ENCODE measurements at places on chromosomes 12 and 14.

GRCh38 chr12:124577986-124578385, 10.6 kb upstream of the NCOR2 start:
- DNase-seq = no peak

DNA sequence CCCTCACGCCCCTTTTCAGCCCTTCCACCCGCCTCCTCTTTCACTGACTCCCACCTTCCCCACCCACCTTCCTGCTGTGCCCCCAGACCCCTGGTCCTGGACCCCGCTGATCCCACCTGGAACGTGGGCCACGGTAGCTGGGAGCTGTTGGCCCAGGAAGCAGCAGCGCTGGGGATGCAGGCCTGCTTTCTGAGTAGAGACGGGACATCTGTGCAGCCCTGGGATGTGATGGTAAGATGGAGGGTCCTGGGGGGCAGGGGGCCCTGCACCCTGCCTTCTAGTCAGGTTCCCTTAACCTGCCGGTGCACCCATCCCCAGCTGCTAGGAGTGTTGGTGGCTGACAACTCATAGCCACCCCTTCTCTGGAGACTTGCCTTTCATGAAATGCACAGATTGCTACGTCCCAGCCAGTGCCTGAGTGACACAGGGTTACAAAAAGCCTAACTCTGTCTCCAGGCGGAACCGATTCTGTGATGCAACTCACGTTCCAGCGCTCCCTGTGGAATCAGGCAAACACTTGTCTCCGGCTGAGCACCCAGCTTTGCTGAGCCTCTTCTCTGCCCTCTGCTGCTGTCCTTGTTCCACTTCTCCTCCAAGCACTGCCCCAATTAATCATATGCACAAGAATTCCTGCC, 15.0 kb upstream of the OAS2 start:
- DNase-seq = no peak

- no peak for DNase-seq
Observed at GRCh38 chr12:75944905-75945432, 86.6 kb downstream of the PHLDA1 start.

GRCh38 chr14:100531152-100532121, 55.8 kb downstream of the BEGAIN start:
- DNase-seq = no peak

GRCh38 chr14:51860825-51861499, 550 bp downstream of the GNG2 start:
- DNase-seq = peak; percentile 48

- peak; percentile 0 for DNase-seq
Observed at GRCh38 chr12:101566318-101566717, 28.5 kb upstream of the MYBPC1 start.

DNA sequence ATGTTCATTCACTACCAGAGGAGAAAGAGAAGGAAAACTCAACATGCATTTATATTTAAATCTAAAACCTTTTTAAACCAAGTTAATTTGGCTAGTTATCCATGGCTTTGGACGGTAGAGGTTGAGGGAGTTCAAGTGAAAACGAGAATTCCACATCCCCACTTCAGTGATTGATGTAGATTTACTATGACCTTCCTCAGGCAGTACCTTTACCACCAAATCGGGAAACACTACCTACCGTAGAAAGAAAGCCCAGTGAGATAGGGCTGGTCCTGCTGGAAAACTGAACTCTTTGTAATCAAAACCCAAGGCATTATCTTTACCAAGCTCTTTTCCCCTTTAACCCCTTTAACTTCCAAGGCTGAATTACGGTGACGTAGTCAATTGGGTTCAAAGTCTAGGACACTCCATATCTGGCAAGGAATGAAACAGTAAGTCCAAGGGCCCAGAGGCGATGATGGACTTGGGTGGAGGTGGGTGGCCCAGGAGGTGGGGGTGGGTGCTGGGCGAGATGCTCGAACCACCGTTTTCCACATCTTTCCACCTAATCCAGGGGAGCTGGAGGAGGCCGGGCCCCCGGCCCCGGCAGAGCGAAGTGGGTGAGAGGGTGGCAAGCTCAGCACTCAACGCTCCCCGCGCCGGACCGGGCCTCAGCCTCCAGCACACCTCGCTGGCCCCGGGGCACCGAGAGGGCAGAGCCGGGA, 618 bp downstream of the SEC23A start:
- peak; percentile 51 for DNase-seq

Measured in fibroblast of skin of right biceps (primary cell).